Right lung (tissue), 10 donors: ENCODE measurements at places on chromosomes 13 and 19.

DNA sequence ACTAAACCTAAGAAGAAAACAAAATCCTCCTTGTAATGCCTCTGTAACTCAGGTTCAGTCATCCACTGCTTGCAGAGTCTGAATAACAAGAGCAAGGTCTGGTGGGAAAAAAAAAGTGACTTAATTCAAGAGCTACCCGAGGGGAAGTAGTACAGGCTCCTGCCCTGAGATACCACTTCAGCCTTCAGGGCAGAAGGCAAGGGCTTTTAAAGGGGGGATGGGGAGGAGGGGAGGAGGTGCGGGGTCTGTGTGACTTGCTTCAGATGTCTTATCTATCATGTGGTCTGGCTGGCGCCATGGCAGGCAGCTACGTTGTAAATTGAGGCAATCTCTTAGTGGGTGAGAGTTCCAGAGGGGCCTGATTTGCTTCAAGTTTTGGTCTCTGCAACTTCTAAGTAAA is 66.7 kb downstream of the LRRC63 start:
- no peak for DNase-seq

DNA sequence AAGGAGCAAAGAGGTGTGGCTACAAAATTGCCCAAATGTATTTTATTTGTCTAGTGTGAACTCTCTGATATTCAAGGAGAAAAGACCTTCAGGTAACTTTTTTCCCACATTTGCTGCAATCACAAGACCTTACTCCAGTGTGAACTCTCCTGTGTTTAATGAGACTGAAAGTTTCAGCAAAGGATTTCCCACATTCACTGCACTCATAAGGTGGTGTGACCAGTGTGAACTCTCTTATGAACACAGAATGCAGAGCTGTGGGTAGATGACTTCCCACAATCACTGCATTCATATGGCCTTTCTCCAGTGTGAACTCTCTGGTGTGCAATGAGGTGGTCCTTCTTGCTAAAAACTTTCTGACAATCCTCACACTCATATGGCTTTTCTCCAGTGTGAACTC is 16.4 kb downstream of the ZNF814 start:
- DNase-seq, result no peak

- no peak for DNase-seq
These were observed 1.1 kb downstream of the ZNF625 start for GRCh38 chr19:12155324-12155860.

- no peak for DNase-seq
These were observed 291.2 kb downstream of the DCT start for GRCh38 chr13:94188201-94188854.

DNA sequence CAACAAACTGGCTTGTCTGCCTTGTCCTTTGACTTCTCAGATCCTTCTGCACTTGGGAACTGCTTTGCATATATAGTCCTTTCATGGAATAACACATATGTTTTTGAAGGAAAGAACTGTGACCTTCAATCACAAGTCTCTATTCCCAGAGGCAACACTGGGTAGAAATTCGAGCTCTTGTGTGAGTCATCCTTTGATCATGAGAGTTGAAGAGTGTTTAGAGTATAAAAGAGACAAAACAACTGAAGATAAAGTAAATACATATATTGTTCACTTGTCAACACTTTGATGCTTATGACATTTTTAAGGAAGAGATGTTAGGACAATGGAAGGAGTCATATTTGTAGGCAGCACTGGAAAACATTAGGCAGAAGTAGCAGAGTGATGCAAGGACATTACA is 5.2 kb upstream of the OR7A5 start:
- DNase-seq, result no peak

DNA sequence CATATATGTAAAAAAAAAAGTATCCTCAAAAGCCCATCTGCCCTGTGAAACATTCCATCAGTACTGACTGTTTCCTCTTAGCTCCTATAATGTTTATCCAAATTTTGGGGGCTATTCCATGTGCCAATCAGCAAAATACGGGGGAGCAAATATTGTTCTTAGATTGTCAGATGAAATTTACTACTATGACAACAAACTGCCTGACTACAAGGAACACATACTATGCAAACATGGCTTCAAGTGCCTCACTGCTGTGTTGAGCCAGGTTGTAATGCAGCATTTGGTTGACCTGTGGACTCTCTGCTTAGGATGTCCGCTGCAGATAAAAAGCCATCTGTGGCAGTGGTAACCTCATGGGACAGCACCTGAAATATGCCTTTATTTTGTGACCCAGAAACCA is 98.2 kb upstream of the SCEL start:
- DNase-seq, result no peak

DNA sequence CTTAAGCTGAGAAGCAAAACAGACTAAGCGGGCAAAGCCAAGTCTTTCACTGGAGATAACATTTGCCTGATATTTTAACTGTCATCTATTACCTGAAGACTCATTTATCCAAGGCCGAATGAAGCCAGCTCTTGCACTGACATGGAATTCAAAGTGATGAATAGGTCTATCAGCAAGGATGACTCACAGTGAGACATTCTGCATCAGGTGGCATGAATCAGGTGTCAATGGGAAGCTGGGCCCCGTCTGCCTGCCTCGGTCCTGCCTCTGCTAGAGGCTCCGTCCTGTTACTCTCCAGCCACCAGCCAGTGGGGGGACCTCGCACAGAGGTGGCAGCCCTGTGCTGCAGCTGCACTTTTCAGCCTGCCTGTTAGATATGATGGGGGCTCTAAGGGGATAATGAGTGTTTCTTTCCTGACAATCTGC is 23.5 kb downstream of the STARD13 start:
- DNase-seq, result no peak

- DNase-seq, result no peak
These were observed 29.3 kb downstream of the ZBTB7A start for GRCh38 chr19:4037301-4037949.

DNA sequence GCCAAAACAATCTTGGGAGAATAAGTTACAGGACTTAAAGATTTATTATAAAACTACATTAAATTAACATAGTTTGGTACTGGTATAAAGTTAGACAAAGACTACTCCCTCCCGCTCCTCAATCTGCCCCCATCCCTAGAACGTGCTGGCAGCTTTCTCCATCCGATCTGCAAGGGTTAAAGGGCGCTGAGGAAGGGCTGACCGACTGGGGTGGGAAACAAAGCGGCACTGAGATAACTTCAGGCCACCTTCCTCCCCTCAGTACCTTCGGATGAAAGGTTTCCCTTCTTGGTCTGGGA is 790 bp upstream of the SUGT1 start:
- DNase-seq, result no peak

GRCh38 chr19:18264137-18264854 is 10.0 kb downstream of the IQCN start:
- DNase-seq, result no peak

- DNase-seq, result no peak
These were observed 1323.5 kb upstream of the SLC10A2 start for GRCh38 chr13:104389691-104390090.

DNA sequence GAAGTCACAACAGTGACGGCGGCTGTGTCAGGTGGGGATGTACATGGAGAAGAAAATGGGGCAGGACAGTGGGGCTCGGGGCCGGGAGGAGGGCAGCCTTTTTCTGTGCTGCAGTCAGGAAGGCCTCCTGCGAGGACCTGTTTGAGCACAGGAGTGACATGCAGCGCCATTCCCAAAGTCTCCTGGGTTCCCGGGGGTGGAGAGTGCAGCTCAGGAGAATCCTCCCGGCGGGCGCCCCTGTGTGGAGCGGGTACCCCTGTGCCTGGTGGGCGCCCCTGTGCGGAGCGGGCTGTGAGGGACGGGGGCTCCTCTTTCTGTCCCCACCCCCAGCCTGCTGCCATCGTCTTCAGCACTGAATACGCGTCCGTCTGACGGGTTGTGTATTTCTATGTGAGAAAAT is 62.4 kb downstream of the ATP11A start:
- DNase-seq, result no peak

DNA sequence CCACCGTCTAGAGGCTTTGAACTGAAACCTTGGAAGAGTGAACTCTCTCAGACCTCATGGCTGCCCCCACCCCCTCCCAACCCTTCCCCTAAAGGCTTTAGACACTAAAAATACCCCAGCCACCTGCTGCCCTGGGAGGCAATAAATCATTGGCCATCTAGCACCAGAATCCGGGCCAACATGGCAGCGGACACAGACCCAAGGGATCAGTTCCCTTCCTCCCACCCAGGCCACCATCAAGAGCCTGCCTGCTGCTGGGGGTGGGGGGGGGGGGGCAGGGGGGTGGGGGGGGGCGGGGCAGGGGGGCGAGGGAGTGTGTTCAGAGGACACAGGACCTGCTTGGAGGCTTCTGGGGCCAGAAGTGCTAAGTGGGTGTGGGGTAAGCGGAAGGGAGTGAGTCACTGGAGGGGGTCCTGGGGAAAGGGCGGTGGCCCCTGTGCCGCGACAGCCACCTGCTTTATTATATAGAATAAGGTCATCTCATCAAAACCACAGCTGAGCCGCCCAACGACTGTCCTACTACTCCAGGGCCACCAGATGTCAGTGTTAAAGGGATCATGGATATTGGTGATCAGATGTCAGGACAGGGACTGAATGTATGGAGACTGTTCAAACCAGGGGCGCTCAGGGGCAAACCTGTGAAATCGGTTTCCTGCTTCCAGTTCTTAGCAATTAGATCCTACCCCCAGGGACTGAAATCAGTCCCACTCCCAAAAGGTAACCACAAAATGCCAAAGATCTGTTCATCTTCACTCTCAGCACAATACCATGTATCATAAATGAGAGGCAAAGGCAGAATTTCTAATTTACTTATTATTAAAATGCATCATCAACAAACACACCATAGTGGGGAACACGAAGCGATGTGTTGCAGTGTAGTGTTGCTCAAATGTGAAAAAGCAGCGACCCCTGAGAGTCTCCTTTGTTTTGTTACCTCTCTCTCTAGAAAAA is 24.3 kb downstream of the ARL11 start:
- no peak for DNase-seq

DNA sequence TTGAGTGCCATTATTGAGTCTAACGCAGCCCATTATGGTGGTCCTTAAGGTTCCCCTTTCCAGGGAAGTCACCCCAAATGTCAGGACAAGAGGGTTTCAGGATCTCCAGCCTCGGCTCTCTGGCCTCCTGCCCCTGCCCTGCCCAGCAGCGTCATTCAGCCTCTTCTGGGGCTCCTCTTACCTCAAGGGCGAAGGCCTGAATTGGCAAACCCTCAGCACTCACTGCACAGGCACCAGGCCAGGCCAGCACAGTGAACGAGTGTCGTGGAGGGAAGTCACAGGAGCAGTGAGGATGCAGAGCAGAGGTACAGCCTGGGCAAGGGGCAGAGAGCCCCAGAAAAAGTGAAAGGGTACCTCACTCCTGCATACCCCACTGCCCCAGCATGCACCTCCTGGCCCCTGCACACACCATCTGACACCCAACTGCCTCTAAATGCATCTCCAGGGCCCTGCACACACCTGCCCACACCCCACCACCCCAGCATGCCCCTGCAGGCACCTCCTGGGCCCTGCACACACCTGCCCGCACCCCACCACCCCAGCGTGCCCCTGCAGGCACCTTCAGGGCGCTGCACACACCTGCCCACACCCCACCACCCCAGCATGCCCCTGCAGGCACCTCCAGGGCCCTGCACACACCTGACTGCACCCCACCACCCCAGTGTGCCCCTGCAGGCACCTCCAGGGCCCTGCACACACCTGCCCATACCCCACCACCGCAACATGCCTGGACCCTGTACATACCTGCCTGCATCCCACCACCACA is 19.8 kb downstream of the SLC25A42 start:
- no peak for DNase-seq

DNA sequence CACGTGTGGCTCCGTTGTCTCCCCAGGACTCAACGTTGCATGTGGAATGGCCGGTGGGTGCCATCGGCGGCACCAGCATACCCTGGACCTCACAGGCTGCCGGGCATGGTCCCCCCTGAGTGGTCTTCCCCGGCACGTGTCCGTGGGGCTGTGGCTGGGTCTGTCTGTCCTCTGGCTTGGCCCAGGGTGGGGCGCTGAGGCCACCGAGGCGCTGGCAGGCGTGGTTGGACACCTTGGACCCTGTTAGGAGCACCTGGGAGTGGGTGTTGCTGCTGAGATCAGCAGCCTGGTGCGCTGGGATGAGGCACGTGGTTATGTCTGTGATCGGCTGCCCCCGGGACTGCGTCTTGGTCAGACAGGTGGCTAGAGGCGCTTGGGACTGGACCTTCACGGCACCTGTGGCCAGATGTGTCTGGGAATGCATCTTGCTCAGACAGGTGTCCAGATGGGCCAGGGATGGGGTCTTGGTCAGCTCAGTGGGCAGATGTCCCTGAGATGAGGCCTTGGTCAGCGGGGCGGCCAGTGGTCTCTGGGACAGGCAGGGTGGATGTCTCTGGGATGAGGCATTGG is 9.2 kb downstream of the IQCN start:
- no peak for DNase-seq

- no peak for DNase-seq
These were observed 190.1 kb upstream of the KLF12 start for GRCh38 chr13:74324338-74324737.

DNA sequence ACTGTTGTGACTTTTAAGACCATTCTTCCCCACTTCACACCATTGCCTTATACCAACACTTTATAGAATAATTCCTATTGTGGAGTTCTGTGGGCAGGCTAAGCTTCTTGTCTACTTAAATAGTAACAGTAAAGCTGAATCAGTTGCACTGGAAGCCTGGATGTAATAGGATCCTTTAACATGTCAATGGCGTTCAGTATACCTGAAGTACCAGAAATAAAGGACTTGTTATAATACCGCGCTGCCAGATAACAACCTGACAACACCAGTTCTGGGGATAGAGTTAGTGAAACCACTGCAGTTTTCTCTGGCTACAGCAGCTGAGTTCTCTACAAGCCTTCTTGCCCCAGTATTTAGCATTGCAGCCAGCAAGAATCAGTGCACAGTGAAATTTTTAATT is 52.0 kb upstream of the TNFRSF19 start:
- DNase-seq, result no peak
